Stimulated activated CD8-positive, alpha-beta memory T cell treated with anti-CD3 and anti-CD28 coated beads, Interleukin-7, amount 100 ng/mL, for 1 hour (primary cell): ENCODE measurements at places on chromosomes 3 and 15.

- peak; percentile 54 for DNase-seq
Measured at GRCh38 chr3:139677388-139678155, at the start of gene NMNAT3. NMNAT3 (minus strand) TSS chr3:139677972; CDS start chr3:139627724, 50,248 bp downstream.

DNA sequence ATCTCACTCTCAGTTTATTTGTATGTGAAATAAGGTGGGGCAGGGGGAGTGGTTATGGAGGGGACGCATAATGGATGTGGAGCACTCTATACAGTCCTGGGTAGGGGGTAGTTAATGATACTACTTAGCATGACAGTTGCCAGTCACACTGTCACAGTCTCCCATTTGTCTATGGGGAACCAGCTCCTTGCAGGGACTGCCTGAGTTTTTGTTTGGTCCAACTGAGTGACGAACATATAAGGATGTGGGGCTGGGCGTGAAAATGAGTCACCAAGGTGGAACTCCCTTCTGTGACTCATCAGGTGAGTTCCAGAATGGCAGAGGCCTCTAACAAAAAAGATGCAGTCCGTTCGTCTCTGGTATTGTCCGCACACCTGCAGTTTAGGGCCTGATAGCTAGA, 235.3 kb upstream of the ST8SIA2 start:
- peak; percentile 4 for DNase-seq

- no peak for DNase-seq
Measured at GRCh38 chr15:100571592-100572167, 30.3 kb downstream of the LINS1 start.

- DNase-seq = no peak
Measured at GRCh38 chr15:65962187-65962586, 92.9 kb downstream of the RAB11A start.

GRCh38 chr3:6799264-6799915, 61.5 kb upstream of the GRM7 start:
- DNase-seq = no peak

DNA sequence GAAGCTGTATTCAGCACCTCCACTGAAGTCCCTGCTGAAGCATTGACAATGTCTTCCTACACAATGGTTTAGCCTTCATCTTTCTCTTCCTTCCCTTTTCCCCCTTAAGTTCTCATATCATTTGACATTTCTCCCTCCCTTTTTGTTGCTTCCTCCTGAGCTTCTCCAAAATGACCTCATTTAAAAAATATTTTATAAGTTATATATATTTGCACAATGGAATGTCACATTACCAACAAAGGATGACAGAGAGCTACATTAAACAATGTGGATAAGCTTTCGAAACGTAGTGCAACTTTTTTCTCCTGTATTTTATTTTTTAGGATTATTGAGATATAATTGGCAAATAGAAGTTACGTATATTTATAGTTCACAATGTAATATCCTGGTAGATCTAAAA, 13.2 kb upstream of the DLG1 start:
- no peak for DNase-seq
